ENCODE measurements at places on chromosomes 2 and 18.

- DNase-seq = no peak
Observed at GRCh38 chr18:55627007-55627406, 39.0 kb upstream of the TCF4 start.

DNA sequence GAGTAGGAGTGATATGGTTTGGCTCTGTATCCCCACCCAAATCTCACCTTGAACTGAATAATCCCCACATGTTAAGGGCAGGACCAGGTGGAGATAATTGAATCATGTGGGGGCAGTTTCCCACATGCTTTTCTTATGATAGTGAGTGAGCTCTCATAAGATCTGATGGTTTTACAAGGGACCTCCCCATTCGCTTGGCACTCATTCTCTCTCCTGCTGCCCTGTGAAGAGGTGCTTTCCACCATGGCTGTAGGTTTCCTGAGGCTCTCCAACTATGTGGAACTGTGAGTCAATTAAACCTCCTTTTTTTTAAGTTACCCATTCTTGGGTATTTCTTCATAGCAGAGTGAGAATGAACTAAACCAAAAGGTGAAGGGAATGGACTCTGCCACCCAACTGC is 207.5 kb downstream of the LOXHD1 start:
- no peak for DNase-seq

- DNase-seq = no peak
Observed at GRCh38 chr2:112312821-112313220, 37.4 kb downstream of the ZC3H6 start.

DNA sequence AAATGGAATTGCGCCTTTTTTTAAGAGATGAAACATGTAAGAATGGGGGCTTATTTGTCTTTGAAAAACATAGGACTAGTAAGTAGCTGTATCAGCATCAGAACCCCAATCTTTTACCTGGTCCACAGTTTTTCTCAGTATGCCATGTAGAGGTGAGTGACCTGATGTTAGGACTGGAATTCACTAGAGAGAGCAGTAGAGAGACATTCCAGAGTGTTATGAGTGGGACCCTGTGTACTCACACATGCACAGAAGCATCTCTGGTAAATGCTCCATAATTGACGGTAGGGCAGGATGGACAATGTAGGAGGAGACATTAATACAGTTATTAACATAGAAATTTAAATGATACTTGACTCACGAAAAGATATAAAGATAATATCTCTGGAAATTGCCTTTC is 1.4 kb upstream of the GALNT13 start:
- no peak for DNase-seq

DNA sequence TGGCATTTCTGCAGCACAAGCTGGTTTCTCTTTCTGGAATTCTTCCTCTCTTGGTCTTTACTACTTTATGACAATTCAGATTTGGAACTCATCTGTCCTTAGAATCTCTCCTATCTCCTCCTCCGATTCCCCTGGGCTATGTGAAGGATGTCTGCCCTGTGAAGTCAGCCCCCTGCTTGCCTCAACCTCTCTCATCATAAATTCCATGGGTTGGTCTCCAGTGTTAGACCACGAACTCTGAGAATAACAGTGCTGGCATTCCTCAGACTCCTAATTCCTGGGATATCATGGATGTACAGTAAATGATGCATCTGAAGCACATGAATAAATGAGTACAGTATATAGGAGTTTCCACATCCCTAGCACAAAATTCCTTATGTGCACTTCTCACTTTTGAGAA is 21.0 kb upstream of the CYRIA start:
- no peak for DNase-seq

- no peak for DNase-seq
Observed at GRCh38 chr2:126059379-126059778, 596.6 kb upstream of the GYPC start.

DNA sequence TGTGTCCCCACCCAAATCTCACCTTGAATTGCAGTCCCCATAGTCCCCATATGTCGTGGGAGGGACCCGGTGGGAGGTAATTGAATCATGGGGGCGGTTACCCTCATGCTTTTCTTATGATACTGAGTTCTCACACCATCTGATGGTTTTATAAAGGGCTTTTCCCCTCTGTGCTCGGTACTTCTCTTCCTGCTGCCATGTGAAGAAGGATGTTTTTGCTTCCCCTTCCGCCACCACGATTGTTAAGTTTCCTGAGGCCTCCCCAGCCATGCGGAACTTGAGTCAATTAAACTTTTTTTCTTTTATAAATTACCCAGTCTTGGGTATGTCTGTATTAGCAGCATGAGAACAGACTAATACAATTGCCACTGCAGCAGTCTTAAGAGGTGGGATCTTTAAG is 134.9 kb downstream of the LTBP1 start:
- no peak for DNase-seq

DNA sequence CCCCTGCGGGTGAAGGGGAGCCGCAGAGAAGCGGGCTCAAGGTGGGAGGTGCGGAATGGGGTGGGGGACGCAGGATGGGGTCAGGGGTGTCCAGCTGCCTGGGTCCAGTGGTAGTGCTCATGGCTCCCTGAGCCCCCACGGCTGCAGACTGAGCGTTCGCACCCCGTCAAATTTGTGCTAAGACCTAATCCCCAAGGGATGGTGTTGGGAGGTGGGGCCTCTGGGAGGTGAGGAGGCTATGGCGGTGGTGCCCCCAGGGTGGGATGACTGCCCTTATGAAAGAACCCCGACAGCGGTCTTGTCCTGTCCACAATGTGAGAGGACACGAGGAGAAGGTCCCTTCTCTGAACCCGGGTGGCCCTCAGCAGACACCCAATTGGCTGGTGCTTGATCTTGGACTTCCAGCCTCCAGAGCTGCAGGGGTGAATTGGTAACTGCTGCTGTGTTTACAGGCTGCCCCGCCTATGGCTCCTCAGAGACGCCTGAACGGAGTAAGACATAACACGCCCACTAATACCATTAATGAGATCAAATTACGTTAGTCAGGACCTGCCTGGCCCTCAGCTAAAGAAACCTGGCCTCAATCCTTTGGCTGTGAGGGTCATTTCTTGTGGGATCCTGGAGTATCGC is 42.6 kb downstream of the PXDN start:
- DNase-seq = no peak

GRCh38 chr18:35683021-35683420 is 101.5 kb downstream of the GALNT1 start:
- no peak for DNase-seq

- no peak for DNase-seq
Observed at GRCh38 chr2:8876628-8877027, 39.2 kb upstream of the KIDINS220 start.

Data from activated naive CD4-positive, alpha-beta T cell (primary cell).